ENCODE measurements at places on chromosomes 11 and 22. TPM values are rescaled to one million over a fixed set of nuclear protein-coding genes. Genes with fewer than 3 reads are reported as not detected.

PTPRJ gene
- 19.8 TPM for total RNA-seq

ASRGL1 gene
- total RNA-seq, result 0.81 TPM

TRMT2A gene
- 39.9 TPM for total RNA-seq

SLC22A12 gene
- total RNA-seq, result not detected

SYT8 gene
- 0.06 TPM for total RNA-seq

MMP7 gene
- total RNA-seq, result not detected

RCOR2 gene
- 1.5 TPM for total RNA-seq

LGALS1 gene
- 5,490 TPM for total RNA-seq

SAA4 gene
- total RNA-seq, result not detected

GRCh38 chr11:121645001-121645400 lies 192.2 kb upstream of the SORL1-AS1 start:
- DNase-seq, result no peak

GRCh38 chr11:7605186-7605943 lies 67.9 kb downstream of the CYB5R2 start:
- no peak for DNase-seq

DNA sequence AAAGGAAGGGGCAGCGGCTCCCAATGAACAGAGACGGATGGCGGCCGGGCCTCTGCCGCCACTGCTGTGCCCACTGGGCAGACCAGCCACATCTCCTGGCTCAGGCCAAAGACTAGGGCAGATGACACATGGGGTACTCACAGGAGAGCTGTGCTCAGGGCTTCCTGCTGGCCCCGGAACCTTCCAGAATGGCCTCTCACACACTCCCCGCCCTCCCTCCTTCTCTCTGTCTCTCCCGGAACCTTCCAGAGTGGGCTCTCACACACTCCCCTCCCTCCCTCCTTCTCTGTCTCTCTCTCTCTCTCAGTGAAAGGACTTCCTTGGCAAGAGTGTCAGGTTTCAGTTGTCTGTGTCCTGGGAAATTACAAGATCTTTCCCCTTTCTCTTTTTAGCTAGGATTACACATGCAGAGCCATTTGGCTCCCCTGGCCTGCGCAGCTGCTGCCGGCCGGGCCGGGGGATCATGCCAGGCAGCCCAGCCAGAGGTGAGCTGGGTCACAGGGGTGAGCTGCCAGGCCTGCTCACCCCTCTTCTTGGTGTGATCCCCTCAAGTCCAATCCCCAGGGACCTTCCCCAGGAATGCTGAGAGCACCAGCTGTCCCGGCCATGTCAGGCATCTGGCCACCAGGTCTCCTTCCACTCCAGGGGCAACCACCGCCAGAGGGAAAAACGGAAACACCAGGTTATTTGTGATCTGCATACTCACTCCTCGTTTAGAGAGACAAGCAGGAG lies 45.3 kb upstream of the ADA2 start:
- no peak for DNase-seq

GRCh38 chr11:74255741-74256375 lies 55.6 kb downstream of the P4HA3 start:
- DNase-seq, result peak; percentile 42

DNA sequence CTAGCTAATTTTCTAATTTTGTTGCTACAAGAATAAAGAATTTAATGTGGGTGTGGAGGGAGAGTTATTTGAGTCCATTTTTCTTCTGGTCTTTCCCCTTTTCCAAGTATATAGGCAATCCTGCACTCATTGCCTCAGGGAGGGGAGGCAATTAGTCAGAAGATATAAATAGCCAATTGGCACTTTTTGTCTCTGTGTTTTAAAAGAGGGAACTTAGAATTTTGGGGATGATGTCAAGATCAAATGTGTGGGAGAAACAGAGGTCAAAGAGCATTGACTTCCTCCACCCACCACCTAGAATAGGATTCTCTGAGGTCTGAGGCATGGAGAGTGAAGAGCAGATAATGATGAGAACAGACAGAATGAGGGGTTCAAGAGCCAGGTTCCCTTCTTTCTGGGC lies 120.3 kb upstream of the ZC3H12C start:
- no peak for DNase-seq

- DNase-seq, result no peak
Measured at GRCh38 chr11:69817265-69818230, 1.7 kb downstream of the FGF3 start.

- no peak for DNase-seq
Measured at GRCh38 chr22:45933506-45934167, 43.3 kb downstream of the WNT7B start.

- DNase-seq, result no peak
Measured at GRCh38 chr11:81036168-81036870, 1595.5 kb upstream of the TENM4 start.

DNA sequence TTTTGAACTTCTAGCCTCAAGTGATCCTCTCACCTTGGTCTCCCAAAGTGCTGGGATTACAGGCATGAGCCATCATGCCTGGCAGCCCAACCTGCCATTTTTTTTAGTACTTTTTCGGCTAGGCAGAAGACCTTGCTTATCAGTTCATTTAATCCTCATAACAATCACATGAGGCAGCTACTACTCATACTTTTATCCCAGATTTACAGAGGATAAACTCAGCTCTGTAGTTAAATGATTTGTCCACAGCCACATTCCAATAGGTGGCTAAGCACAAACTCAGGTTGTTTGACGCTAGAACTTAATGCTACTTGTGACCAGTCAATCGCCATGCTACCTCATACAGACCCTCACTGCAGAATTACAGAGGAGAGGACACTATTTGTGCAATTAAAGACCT lies 28.1 kb downstream of the SBF2 start:
- no peak for DNase-seq

- no peak for DNase-seq
Measured at GRCh38 chr11:116518141-116518540, 254.6 kb downstream of the BUD13 start.

GRCh38 chr22:37659066-37659896 lies 758 bp downstream of the PDXP start:
- no peak for DNase-seq

DNA sequence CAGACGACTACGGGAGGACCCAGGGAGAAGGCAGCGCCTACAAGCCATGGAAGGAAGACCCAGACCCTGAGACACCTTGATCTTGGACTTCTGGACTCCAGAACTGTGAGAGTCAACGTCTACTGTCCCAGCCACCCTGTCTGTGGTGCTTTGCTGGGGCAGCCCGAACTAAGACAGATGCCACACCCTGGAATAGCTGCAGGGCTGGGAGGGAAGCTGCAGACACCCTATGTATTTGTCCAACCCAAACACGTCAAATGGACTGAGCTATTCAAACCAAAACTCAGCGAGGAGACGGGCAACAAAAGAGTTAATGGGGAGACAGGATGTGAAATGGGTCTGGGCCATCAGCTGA lies 169.3 kb downstream of the CTTN start:
- DNase-seq, result no peak

DNA sequence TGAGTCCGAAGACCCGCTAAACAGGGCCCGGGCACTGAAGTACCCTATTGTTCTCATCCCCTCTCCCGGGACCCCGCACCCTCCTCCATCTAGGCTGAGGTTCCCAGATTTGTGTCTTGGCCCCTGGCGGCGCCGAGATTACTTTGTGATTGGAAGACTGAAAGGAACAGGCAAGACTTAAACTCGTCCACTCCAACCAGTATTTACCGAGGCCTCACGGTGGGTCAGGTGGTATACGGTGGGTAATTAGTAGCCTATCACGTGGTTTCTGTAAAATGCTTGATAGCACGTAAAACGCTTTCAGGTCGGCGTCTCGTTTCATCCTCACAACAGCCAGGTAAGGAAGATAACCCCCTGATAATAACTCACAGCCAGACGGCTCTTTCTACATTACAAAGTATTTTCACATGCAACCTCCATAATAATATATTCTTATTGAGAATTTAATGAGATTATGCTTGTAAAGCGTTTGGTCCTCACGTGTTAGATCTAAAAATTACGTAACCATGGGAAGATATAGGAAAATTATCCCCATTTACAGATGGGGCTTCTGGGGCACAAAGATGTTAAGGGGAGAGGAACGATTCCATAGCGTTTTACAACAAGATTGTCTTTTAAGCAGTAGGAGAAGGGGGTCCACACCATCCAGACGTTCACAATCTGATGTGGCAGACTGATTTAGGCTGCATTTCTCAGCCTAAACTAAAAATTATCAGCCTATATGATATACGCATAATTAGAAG lies 642 bp upstream of the PIK3C2A start:
- DNase-seq, result no peak

All from SJSA1 (cell line).